ENCODE measurements at places on chromosomes 1 and 21.
A peak's percentile ranks its signal among the peaks of the same experiment; 100 is the strongest.

GRCh38 chr1:241612533-241613477 is 27.4 kb downstream of the CHML start:
- DNase-seq: peak; percentile 85

GRCh38 chr1:213969958-213970555 is 17.7 kb upstream of the PROX1 start:
- no peak for DNase-seq

GRCh38 chr1:35097224-35097623 is 18.0 kb downstream of the ZMYM1 start:
- DNase-seq: no peak

GRCh38 chr1:59769736-59770095 is 45.0 kb upstream of the HOOK1 start:
- no peak for DNase-seq

GRCh38 chr1:248730507-248731335 is 24.8 kb downstream of the LYPD8 start:
- DNase-seq: no peak

DNA sequence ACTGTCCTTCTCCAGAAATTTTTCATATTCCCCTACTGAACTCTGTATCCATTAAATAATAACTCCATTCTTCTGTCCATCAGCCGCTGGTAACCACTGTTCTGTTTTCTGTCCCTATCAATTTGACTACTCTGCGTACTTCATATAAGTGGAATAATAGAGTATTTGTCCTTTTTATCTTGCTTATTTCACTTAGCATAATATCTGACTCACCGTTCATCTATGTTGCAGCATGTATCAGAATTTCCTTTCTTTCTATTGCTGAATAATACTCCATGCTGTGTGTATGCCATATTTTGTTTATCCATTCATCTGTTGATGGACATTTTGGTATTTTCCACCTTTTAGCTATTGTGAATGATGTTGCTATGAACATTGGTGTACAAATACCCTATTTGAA is 71.9 kb downstream of the CEP350 start:
- DNase-seq: no peak

- DNase-seq: no peak
These were observed 154.1 kb downstream of the TGFBR3 start for GRCh38 chr1:91731815-91732214.

DNA sequence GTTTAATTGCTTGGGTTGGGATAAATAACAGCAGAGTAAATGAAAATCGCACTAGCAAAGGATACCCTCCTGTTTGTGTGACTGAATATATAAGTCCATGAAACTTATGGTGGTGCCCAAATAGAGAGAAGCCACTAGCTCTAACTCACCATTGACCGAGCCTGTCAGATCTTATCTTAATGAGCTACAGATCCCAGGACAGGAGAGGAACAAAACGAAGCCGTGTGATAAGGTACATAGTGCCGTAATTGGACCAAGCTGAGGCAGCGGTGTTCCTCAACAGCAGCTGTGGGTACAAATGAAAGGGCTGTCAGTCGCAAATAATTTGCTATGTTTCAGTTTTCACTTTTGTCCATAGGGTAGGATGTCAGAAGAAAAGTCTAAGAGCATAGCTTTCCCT is 276.1 kb downstream of the PTBP2 start:
- no peak for DNase-seq

DNA sequence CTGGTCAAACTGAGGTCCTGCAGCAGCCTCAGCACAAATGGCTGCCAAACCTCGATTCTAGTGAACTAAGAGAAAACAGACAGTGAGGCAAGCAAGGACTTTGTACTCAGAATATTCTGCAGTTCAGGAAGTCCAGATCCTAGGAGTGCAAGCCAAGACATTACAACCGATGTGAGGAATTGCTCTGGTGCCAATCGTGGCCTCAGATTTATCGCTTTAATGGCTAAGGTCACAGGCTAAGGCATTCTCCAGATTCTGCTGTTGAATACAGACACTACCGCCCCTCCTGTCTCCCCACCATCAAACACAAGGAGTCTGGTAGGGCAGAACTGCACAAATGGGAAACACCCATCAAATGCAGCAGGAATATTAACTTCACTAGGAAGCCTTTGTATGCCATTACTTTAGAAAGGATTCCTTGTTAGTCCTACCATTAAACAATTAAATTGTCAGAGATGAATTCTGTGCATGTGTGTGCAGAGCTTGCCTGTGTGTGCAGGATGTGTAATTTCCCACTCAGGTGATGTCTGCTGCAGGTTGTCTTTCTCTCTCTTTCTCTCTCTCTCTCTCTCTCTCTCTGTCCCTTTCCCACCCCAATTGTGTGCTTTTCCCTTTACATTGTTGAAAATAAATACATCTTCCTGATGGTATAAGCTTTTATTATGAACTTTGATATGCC is 9.2 kb upstream of the SERTAD4 start:
- DNase-seq: no peak

DNA sequence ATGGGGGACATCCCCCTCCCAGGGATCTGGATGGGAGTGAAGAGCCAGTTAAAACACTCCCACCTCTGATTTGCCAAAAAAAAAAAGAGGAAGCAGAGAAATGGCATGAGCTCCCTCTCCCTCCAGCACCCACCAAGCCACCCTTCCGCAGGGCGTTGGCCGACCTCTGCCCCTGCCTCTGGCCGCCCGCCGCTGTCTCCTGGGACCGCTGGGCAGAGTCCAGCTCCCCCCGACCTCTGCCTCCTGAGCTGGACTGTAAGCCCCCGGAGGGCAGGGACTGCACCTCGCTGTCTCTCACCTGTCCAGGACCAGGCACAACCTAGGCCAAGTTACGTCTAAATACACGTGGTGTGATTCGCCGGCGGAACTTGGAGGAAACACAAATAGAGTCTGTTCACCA is 174.3 kb downstream of the PRDM16 start:
- DNase-seq: no peak

GRCh38 chr1:53091841-53092645 is 30.0 kb downstream of the PODN start:
- DNase-seq: no peak

DNA sequence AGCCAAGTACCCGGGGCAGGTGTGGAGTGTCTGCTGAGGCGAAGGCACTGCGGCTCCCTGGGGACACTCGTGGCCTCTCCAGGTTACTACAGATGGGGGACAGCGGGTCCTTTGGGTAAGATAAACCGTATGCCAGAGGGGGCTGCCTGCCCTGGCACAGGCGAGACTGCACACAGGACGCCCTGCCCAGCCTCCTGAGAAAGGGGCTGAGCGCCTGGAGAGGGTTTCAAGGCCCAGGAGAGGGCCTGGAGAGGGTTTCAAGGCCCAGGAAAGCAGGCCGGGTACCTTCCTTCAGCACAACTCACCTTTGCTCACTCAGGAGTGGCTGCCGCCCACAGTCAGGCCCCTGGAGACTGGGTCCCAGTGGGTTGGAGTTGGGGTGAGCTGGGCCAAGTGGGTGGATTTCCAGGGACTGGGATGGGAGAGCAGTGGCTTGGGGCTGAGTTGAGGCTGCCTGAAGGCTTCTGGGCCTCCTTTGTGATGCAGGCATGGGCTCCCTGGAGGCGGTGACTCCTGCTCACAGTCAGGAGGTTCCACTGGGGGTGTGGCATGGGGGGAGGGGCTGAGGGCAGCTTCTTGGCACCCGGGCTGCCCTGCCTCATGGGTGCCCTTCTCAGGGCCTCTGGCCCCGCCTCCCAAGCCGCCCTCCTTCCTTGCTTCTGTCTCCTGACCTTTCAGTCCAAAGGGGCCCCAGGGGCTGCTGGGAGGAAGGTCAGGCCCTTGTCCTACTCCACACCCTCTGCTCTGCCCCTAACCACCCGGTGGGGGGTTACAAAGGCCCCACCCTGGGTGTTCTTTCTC is at the start of gene MMEL1:
TSS of gene MMEL1 (minus strand) at position 456 of the 801 bp plus-strand sequence. CDS start 3,532 bp downstream, outside the sequence.
- no peak for DNase-seq

GRCh38 chr1:198054510-198054909 is 102.3 kb upstream of the NEK7 start:
- no peak for DNase-seq

- no peak for DNase-seq
These were observed 227.2 kb downstream of the KCNJ6 start for GRCh38 chr21:37688952-37689659.
